H54 (cell line): ENCODE measurements at places on chromosomes 16 and 17.
A peak's percentile ranks its signal among the peaks of the same experiment; 100 is the strongest.

- DNase-seq: no peak
Measured at GRCh38 chr16:84842516-84843148, 22.8 kb downstream of the CRISPLD2 start.

- no peak for DNase-seq
Measured at GRCh38 chr17:48892940-48893645, 506 bp downstream of the ATP5MC1 start.

DNA sequence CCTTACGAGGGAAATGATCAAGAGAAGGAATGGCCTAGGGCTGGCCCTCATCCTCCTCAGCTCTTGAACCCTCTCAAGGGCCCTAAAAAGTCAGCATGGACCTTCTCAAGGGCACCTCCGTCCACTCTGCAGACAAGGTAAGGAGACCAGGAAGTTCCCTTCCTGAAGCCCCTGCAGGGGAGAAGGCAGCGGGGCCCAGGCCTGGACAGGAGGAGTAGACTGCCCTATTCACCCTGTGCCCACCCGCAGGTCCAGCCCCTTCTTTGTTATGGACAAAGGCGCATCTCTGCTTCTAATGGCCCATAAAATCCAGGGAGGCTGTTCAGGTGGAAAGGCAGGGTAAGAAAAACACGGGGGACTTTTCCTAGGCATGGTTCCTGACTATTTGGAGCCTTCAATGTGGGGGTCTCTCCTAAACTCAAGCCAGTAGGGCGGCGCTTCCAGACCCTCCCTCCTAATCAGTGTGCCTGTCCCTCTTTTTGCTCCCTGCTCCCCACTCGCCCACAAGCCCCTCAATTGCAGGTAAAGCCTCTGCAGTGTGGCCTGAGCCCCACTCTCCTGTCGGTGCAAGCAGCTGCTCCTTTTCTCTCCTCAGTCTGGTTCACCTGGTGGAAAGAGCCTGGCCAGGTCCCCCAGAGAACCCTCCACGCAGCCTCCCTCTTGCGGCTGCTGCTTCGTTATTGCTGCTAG, 28.2 kb downstream of the AXIN2 start:
- DNase-seq: no peak

DNA sequence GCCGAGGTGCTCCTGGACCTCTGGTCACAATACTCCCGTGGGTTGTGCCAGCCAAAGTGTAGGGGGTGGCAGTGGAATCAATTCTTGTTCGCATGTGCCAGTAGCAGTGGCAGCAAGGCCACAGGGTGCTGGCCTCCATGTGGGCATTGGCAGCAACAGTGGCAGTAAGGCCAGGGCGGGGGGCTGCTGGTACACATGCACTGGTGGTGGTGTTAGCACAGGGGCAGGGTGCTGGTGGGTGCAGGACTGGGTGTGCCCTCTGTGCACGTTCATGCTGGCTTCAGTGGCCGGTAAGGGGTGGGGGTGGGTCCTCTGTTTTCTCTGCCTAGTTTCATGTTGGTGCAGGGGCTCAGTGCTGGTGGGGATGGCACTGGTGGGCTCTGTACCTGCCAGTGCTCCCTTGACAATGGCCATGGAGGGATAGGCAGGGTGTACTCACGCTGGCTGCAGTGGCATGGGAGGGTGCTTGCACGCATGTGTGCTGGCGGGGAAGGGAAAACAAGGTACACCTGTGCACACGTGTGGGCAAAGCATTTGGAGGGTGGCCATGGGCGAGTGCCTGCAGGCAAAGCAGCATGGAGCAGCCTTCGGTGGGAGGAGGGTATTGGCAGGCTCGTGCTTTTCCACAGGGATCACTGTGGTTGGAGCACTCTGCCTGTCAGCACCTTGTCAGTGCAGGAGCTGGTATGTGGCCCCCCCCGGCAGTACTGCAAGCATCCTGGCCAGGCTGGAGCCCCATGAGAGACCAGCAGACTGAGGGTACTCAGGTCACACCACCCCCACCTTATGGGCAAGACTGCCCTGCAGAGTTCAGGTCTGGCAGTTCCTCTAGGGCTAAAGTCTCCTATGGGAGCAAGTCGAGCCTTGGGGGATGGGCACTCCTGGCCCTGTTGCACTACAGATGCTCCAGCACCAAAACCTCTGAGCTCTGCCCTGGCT, 35.8 kb downstream of the NF1 start:
- no peak for DNase-seq

DNA sequence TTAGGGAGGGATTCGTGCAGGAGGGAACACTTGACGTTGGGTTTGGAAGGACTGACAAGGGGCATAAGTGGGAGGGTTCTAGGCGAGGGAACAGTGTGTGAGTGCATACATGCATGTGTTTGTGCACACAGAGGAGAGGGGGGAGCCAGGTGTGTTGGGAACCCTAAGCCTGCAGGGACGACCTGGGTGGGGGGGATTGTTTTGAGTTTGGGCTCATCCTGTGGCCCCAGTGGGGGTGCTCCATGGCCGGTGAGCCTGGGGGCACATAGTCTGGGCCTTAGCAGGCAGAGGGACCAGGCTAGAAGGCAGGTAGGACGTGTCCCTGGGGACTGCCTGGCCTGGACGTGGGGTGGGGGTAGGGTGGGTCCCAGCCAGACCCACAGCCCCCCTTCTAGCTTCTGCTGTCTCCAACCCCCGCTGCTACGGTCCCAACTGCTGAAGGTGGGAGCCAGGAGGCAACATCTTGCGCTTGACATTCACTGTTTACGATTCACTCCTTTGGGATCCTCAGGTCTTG, 11.9 kb upstream of the RASD1 start:
- DNase-seq: no peak

DNA sequence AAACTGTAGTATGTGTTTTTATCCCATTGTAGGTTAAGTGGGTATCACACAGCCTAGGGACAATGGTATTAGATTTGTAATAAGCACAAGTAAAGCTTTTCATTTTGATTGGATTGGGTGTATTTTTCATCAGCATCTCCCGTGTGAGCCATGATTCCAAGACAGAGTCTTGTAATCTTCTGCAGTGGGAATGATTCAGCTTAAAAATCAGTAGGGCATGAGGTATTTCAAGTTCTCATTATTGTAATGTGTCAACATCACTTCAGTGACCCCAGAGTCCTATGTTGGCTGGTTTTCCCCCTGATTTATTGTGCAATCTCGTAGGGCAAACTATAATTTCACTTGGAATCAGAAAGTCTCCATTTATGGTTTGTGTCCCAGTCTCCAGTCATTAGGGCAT, 833.2 kb upstream of the RBFOX1 start:
- DNase-seq: no peak

DNA sequence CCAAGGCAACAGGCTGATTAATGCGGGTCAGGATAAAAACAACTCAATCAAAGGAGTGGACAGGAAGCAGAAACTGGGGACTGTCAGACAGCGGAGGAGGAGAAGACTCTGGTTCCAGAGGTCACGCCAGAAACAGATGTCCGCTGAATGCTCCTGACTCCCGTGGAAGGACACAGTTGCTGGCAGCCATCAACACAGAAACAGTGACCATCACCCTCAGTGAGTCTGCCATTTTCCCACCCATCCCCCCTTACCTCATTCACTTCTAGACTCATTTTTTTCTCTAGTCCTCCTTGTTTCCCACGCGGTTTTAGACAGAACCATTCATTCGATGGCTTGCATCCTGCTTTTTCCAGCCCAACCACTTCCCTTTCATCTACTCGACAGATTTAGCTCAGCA, 40.9 kb downstream of the DHRS7C start:
- no peak for DNase-seq

DNA sequence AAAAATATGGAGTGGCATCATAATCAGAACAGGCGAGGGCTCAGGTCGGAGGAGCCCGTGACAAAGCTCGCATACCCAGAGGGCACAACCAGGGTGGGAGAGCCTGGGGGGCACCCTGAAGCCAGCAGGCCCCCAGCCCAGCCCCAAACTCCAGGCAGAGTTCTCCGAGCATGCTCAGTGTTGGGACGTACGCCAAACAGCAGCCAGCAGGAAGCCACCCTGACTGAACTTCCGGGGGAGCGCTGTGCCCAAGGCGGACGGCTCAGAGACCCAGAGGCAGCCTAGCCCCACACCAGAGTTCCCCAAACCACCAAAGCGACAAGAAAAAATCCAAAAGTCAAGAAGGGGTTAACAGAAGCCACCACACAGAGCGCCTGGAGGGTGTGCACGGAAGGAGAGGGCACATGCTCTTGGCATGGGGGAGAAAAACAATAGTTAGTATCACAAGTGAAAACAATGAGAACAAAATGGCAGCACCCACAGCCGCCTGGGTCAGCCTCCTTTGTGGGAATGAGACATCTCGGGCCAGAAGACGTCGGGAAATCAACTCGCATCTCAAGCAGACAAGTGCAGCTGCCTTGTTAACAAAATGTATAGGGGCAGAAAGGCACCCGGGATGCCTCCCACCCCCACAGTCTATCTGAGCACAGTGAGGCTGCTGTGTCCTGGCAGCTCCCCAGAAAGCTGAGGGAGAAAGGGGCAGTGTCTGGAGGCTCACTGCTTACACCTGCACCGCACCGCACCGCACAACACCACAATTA, 11.9 kb downstream of the EXOC7 start:
- DNase-seq: no peak

- DNase-seq: peak; percentile 34
Measured at GRCh38 chr17:63405741-63406261, 40.3 kb downstream of the CYB561 start.

GRCh38 chr17:32590974-32591373, 104.2 kb downstream of the CDK5R1 start:
- DNase-seq: no peak

GRCh38 chr16:68088130-68088972, 3.2 kb downstream of the NFATC3 start:
- no peak for DNase-seq

- DNase-seq: no peak
Measured at GRCh38 chr17:54876656-54877195, 23.9 kb upstream of the TOM1L1 start.

DNA sequence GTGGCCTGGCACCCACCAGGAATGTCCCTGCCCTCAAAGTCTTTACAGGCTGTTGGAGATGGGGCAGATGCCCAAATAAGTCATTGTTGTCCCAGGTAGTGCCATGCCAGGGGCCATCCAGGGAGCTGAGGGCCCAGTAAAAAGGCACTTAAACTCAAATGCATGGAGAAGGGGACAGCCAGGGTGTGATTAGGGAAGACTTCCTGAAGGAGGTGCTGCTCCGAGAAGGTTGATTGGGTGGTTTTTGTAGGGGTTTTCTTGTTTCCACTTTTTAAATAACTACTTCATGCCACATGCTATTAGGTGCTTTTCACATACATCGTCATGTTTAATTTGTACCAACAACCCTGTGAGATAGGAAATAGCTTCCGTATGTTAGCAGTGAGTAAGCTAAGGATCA, 66.9 kb downstream of the RAI1 start:
- no peak for DNase-seq

- no peak for DNase-seq
Measured at GRCh38 chr17:44396946-44397345, 7.5 kb upstream of the ITGA2B start.

DNA sequence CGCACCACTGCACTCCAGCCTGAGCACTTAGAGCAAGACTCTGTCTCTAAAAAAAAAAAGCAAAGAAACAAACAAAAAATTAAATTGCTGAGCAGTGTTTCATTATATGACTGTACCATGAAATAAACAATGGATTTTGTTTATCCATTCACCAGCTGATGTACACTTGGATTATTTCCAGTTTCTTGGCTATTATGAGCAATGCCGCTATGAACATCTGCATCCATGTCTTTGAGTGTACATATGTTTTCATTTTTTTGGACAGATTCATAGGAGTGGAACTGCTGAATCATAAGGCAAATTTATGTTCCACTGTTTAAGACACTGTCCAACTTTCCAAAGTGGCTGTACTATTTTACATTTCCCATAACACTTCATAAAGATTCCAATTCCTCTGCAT, 8.0 kb downstream of the RNF157 start:
- no peak for DNase-seq

DNA sequence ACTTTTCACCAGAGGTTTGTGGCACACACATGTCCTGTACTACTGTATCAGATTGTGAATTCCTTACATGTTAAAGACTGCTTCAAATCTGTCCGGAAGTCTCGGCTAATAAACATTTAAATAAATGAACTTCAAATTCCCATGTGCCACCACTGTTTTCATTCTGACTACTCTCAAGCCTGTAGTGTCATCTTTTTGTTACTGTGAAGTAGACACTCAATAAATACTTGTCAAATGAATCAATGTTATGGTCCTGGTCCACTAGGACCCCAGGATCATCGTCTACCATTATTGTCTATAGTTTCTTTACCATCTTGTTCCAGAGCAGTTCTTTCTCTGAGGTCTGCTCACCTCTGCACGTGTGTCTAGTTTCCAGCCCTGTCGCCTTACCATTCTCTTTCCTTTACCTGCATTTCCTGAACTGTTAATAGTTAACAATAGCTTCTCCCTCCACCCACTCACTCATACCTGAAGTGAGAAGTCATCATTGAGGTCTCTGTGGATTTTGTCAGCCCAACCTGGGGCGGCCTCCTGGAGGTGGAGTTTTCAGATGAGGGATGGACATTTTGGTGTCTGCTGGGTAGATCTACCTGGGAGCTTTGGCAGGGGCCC, 333.0 kb downstream of the SEC14L1 start:
- DNase-seq: no peak

GRCh38 chr17:44439168-44439567, 49.7 kb upstream of the ITGA2B start:
- DNase-seq: no peak

DNA sequence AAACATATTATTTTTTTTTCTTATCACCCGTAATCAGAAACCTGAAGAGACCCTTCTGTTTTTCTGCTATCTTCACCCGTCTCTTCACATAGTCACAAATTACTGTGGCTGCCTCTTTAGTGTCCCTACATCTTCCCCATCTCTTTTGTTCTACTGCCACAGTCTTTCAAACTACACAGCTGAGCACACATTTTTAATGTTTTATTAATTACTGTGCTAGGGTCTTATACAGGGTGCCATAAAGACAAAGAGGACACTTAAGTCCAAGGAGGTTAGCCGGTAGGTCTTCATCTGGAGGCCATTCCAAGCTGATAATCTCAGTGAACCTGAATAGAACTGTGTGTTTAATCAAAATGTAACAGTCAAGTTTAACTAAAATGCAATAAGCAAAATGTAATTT, 20.7 kb downstream of the CNTNAP4 start:
- no peak for DNase-seq

DNA sequence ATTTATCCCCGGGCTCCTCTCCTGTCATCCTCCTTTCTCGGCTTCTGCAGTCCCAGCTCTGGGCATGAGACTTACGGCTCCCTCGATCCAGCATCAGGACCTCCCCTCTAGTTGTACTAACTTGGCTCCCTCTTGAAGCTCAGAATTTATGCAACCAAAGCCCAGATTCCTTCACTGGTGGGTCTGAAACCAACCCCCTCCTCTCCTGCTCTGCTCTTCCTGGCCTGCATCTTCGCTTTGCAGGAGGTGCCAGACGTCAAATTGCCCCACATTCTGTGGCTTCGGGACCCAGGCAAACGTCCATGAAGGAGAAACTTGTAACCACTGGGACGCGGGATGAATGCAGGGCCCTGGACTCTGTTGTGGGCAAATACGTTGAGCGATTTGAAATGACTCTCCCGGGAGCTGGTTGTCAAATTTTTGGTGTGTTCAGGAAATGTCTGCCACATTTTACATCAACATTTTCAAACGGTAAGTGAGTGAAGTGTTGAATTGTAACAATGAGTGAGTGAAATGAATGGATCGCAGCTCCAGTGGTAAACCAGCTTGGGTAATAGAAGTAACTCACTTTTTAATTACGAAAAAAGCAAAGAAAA, 29.3 kb upstream of the ELAC2 start:
- DNase-seq: no peak

- no peak for DNase-seq
Measured at GRCh38 chr17:46777943-46778915, 40.3 kb downstream of the WNT3 start.
